ENCODE measurements at places on chromosomes 6 and 20.

DNA sequence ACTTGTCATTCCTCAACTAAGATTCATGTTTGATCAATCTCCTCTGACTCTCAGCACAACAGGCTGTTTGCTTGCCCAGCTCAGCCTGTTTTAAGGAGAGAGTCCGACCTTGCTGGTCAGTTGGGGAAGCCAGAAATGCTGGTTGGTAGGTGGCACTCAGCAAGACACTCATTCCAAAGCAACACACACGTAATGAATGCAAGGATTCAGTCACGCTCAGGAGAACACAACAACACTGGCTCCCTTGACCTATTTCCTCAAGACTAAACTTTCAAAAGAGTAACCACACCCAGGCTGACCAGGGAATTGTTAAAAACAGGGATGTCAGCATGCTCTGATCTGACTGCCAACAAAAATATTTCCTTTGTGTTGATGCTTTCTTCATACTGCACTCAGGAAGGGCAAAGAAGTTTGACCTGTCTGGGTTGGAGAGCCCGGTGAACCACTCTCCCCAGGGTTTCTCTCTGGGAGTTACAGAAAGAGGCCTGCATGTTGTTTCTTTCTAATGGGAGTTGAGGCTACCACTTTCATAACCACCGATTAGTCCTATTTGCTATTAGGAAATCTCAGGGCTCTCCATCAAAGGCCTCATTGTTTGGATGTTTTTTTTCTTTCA is 25.6 kb upstream of the PREP start:
- no peak for DNase-seq

DNA sequence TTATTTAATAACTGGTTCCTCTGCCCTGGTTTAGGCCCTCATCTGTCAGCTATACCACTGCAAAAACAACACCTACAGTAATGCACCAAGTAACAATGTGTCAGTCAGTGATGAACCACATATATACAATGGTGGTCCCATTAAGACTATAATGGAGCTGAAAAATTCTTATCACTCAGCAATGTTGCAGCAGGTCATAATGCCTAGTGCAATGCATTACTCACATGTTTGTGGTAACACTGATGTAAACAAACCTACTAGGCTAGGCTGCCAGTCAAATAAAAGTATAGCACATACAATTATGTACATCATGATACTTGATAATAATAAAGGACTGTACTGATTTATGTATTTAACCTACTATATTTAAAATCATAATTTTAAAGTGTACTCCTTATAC is 31.3 kb downstream of the RARS2 start:
- no peak for DNase-seq

DNA sequence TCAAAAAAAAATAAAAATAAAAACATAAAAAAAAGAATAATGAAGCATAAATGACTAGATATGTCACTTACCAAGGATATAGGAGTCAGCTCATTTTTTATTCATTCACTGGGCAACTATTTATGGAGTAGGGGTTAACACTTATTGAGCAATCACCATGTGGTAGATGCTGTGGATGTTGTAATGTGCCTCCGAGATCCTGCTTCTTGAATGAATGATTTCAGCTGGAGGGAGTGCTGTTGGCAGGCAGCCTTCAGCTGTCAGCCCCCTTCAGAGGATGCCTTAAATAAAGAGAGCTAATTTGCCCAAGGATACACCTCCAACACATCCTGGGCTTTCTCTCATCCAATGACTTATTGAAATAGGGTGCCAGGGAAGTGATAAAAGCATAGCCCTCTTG is 229.5 kb upstream of the DTNBP1 start:
- DNase-seq: no peak

DNA sequence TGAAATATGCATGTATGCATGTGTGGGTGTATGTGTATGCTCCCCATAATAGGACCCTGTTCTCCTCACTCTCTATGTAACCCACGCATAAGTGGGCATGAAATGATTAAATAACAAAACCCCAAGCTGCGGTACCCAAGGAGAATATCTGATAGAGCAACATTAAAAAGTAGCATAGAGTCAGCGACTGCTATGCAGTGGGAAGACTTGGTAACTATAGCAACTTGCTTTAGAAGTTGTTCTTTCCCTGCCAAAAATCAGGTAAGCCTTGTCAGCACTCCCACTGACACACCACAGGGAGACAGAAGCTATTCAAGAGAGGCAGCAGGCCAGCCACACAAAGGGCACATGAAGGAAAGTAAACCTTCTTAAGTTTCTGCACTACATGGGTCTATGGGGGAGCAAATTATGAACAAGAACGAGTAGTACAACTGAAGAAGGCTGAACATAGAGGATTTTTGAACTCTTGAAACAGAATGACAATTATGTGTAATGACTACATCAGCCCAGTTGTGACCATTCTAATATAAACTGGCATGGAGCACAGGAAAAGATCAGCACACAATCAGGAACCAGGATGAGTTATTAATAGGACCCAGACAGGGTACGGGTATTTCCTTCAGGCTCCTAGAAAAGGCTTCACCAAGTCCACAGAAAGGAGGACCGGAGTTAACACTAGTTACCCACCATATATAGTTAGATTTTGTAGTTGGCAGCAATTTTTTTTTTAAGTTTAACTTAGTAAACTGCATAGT is 89.9 kb downstream of the GPR6 start:
- DNase-seq: no peak

DNA sequence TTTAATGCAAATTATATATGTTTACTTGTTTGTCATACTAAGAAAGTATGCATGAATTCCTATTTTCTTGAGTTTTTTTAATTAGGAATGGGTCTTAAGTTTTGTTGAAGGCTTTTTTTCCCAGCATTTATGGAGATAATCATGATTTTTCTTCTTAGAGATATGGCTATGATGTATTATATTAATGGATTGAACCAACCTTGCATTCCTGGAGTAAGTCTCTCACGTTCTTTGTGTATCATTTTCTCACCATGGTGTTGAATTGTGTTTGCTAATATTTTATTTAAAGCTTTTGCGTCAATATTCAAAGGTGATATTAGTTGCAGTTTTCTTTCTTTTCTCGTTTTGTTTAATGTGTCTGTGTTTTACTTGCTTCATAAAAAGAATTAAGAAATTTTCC is 48.4 kb upstream of the SLC35D3 start:
- no peak for DNase-seq

- no peak for DNase-seq
These were observed 47.3 kb upstream of the CLDN20 start for GRCh38 chr6:155216312-155217046.

DNA sequence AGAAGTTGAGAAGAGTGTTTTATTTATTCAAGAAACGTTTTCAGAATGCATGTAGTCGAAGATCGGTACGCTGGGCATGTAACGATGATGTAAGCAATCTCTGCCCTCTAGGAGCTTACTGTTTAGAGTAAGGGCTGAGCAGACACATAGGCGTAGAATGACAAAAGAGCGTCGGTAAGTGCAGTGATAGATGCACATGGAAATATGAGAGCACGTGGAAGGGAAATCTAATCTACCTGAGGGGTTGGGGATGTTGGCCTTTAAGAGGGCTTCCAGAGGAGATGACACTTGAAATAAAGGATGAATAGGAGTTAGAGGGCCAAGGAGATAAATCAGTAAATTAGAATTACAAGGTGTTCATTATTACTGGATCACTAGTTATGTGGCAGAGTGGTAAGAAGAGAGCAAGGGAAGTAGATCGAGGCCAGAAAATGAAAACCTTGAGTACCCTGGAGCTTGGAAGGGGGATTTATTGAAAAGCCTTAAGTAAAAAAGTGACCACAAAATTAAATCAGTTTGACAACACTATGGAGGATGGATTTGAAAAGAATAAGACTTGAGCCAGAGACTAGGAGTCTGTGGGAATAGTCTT is 782 bp downstream of the TRMT11 start:
- no peak for DNase-seq

DNA sequence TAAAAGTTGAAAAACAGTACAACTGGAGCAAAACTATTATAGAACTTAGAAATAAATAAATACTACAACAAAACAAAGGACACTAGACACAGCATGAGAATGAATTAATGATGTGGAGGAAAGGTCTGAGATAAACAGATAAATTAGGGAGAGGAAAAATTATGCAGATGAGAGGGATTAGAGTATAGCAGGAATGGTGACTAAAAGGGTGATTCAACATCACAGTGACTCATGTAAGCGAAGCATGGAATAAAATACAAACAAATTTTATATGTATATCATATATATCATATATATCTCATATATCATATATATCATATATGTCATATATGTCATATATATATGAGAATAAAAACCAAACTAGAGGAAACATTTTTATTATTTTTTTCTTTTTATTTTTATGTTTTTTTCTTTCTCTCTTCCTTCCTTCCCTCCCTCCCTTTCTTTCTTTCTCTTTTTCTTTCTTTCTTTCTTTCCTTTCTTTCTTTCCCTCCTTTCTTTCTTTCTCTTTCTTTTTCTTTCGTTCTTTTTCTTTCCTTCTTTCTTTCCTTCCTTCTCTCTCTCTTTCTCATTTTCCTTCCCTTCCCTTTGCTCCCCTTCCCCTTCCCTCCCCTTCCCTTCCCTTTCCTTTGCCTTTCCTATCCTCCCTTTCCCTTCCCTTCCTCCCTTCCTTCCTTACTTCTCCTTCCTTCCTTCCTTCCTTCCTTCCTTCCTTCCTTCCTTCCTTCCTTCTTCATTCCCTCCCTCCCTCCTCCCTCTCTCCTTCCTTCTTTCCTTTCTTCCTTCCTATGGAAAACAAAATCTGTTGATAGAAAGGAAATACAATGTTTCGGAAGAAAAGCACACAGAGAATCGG is 1014.6 kb downstream of the GRIK2 start:
- no peak for DNase-seq

DNA sequence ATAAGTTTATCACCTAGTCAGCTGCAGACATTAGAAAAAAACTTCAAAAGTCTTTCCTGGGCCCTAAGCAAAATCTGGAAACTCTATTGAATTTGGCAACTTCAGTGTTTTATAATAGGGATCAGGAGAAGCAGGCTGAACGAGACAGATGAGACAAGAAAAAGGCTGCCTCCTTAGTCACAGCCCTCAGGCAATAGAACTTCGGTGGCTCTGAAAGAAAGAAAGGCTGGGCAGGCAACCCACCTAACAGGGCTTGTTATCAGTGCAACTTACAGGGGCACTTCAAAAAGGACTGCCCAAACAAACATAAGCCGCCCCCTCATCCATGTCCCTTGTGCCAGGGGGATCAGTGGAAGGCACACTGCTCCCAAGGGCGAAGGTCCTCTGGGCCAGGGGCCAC is 657.9 kb upstream of the HS3ST5 start:
- no peak for DNase-seq

DNA sequence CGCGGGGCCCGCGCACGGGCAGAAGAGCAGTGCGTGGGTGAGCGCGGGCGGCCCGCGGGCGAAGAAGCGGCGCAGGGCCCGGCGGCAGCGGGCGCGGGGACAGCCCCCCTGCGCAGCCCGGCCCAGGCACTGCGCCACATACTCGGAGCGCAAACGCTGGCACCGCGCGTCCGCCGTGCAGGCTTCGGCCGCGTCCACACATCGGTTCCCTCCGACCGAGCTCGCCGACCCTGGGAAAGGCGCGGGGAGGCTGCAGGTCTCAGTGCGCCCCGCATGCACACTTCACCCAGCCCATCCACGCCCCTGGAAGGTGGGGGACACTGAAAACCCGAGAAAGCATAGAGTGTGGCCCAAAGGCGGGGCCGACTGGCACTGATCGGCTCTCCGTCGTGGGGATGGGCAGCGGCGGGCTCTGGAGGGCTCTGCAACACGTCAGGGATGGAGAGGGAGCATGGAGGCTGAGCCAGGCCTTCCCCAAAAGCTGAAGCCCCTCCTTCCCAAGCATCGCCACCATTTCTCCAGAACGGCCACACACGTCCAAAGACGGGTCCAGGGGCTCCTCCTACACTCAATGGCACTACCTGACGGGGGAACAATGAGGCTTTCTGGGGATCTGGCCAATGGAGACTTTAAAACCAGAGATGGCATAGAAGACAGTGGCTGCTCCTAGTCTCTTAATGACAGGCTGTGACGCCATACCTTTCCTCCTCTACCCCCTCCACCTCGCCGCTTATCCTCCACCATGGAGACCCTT is 2.0 kb downstream of the GFRA4 start:
- DNase-seq: no peak

DNA sequence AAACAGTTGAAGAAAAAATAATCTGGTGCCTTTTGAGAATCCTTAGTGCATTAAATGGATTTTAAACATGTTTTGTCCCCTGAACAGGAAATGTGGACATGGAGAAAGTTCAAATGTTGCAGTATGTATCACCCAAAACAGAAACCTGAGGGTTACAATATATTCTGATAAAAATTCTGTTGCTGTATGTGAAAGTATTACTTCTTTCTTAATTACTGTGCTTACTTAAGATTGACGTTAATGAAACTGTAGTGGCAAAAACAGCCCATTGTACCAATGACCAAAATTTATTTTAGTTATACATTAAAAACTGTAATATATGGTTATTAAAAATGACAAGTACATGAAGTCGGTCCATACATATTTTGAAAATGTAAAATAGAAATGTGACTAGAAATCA is 100.6 kb downstream of the PRDM1 start:
- DNase-seq: no peak

Measured in BE2C (cell line).